ENCODE measurements at places on chromosomes 5 and 9.

DNA sequence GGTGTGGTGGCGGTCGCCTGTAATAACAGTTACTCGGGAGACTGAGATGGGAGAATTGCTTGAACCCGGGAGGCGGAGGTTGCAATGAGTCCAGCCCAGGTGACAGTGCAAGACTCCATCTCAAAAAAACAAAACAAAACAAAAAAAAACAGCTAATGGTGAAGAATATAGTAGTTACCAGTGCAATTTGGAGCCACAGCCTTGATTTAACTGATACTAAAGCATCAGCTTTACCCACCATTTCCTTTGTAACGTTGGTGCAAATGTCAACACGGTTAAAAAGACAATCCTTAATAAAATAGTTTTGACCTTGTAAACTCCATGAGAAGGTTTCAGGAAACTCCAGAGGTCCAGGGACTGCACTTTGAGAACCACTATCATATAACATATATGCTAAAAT, 41.8 kb downstream of the FNBP1 start:
- no peak for DNase-seq

DNA sequence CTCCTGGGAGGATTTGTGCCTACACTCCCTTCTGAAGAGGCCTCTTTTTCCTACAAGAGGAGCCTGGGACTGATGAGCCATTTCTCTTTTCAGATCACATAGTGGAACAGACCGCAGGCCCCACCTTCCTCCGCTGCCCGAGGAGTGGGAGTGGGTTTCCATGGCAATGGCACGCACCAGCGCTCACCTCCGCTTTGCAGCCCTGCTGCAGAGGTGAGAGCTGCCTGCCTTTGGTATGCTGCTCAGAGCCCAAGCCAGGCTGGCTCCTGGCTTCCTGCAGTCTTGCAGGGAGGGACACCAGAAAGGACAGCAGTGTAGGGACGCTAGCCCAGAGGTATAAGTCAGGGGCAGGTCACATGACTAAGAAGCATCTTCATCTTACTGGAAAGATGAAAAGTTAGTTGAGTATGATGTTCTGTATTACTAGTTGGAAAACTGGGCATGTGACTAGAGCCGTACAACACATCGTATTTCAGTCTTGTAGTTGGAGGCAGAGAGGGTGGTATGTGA, 12.4 kb downstream of the PTTG1 start:
- DNase-seq = peak; percentile 59

GRCh38 chr9:19122490-19123042, 4.7 kb downstream of the PLIN2 start:
- DNase-seq = no peak

GRCh38 chr5:125323613-125324012, 577.2 kb upstream of the ZNF608 start:
- DNase-seq = no peak

Measured in right forelimb (tissue), 1 donor.